NCI-H510A (cell line): ENCODE measurements at places on chromosomes 7 and 10.
A peak's percentile ranks its signal among the peaks of the same experiment; 100 is the strongest.

DNA sequence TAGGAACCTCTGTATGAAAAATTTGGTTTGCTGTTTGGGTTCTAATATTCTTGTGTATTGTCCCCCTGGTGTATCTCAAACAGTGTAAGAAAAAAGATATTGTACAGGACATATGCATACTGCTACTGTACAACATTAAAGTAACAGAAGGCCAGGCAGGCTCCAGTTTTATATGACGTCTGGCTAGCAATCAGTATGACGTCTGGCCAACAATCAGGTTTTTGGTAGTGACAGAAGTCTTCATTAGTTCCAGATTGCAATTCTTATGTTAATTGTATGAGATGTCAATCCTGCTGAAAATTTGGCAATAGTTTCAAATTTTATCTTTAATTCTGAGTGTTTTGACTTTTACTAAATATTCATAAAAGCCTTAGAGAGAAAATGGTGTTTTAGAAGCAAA, 67.9 kb upstream of the KCND2 start:
- no peak for DNase-seq

- no peak for DNase-seq
Observed at GRCh38 chr7:40572810-40573465, 438.1 kb downstream of the SUGCT start.

GRCh38 chr10:104150139-104150538, 28.2 kb downstream of the SFR1 start:
- no peak for DNase-seq

- DNase-seq, result no peak
Observed at GRCh38 chr10:60376221-60377041, 13.2 kb downstream of the ANK3 start.

GRCh38 chr7:127733986-127734385, 82.0 kb downstream of the SND1 start:
- no peak for DNase-seq

GRCh38 chr7:39949971-39950472, at the start of gene CDK13:
CDK13 (plus strand) TSS chr7:39950256; CDS start chr7:39950642, 386 bp downstream.
- peak; percentile 76 for DNase-seq

DNA sequence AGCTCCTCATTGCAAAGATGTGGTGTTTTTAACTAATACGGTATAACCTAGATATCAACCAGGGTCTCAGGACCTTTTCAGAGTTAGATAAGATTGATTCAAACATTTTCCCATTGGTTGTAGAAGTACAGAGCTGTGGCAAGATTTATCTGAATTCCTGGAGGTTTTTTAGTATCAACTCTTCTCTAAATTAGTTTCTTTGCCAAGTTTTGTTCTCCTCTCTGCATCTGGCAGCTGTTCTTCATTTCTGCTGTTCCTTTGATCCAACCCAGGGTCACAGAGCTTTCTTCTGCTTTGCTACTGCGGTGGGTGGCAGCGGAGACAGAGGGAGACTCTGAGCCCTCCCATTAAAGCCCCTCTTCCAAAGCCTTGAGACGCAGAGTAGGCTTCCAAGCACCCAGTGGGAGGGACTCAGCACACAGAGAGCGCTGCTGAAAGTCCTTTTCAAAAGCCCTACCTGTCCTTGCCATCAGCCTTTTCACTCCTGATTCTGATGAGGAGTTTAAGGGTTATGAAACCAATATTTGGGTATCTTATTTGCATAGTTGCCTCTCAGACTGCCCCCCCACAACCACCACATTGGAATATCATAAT, 146.3 kb upstream of the EEPD1 start:
- no peak for DNase-seq

GRCh38 chr10:62587011-62587410, 212.8 kb downstream of the ZNF365 start:
- DNase-seq, result no peak

GRCh38 chr10:44341886-44342285, 43.0 kb downstream of the CXCL12 start:
- DNase-seq, result no peak

DNA sequence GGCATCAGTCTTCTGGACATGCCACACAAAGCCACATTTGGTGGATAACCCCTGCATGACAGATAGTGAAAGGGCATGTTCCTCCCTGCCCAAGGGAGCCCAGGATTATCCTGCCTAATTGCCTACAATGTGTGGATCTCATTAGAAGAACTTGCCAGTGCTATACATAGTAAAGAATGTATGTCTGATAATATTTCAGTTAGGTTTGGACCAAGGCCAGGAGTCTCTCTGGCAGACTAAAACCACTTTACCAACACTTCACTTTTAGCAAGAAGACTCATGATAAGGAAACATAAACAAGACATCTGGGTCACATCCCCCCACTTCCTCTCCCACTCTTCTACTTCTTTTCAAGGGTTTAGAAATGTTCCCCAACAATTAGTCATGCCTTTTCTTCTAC, 196.7 kb downstream of the MTERF1 start:
- DNase-seq, result no peak

- DNase-seq, result no peak
Observed at GRCh38 chr7:39353615-39354376, 212.4 kb upstream of the YAE1 start.

DNA sequence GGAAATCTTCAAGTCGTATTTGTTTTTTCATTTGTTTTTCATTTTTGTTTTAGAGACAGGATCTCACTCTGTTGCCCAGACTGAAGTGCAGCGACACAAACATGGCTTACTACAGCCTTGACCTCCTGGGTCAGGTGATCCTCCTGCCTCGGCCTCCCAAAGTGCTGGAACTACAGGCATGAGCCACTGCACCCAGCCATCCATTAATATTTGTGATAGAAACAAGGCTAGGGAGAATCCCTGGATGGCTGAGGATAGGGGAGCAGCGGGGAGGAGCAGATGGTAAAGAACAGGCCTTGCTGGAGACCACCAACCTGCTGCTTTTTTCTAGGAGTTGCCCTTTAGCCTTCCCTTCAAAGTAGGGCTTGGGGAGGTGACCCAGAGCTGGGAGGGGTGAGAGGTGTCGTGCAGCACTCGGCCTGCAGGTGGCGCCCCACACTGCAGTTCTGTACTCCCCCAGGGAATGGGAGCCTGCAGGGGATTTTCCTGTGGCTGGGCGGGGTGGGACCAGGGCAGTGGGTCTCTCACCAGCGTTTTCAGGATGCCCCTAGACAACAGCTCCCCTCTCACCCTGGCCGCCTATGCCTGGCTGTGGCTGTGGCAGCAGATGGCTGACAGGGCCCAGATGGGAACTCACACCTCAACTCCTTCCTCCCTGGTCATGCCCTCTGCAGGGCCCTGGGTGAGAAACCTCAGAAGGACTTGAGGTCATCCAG, 12.6 kb upstream of the CDH23 start:
- no peak for DNase-seq

DNA sequence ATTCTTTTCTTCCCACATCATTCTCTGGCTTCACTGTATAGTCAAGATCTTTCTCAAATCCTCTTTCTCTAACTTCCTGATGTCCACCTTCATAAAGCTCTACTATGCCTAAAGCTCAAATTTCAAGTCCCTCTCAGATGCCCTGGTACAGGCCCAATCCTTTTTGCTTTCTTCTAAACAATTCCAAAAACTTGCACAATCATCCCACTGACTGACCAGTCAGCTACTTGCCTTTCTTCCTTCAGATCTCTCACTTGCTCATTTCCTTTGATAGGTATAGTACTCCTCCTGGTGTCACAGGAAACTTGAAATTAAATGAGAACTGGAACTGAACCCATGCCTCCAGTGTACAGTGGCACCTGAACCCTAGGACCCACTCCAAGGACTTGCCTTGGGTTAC, 18.2 kb downstream of the SEC31B start:
- DNase-seq, result no peak

GRCh38 chr7:143463556-143463955, 14.1 kb upstream of the TAS2R41 start:
- DNase-seq, result no peak

DNA sequence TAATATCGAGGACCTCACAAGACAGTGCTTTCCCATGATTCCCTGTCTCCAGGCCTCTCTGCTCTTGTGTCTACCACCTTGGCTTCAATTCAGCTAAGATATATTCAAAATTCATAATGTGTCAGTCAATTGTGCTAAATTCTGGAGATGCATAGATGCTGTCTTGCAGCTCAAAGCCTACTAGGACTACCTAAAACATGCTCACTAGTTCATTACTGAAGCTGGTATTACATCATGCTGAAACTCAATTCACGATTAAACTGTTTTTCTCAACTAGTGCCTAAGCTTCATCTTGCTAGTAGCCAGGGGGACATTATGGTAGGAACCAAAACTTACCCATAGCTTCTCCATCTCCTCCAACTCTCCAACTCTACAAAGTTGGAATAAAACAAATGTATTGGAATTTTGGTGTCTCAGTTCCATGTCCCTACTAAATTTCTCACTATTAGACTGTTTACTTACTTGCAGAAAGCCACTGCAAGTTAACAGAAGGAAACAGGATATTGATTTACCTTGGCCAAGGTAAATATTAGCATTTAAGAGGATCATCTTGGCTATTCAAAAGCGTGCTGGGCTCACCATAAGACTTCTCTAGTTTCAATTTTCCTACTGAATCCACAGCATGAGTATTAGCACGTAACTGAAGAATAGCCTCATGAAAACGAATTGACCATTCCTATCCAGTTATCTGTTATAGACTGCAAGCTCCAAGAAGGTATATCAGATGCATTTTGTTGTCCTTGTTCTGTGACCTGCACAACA, 53.6 kb downstream of the CREB3L2 start:
- DNase-seq, result no peak

- no peak for DNase-seq
Observed at GRCh38 chr7:159139202-159139601, 5.5 kb downstream of the VIPR2 start.

- no peak for DNase-seq
Observed at GRCh38 chr7:20964281-20964918, 177.7 kb upstream of the SP8 start.

DNA sequence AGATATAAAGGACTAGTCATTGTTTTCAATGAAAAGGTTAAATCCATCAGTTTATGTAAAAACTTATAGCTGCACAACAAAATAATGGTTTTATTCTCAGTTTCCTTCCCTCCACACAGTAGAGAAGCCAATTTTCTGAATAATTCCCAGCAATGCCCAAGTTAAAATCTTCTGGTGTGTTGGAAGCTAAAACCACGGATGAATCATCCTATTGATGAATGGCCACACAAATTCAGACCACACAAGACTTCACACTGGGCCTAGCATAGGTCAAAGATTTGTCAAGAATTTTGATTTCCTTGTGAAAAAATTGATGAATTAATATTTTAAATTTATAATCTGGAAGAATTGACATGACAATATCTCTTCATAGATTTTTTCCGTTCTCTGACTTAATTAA, 617.6 kb downstream of the INHBA start:
- DNase-seq, result no peak

DNA sequence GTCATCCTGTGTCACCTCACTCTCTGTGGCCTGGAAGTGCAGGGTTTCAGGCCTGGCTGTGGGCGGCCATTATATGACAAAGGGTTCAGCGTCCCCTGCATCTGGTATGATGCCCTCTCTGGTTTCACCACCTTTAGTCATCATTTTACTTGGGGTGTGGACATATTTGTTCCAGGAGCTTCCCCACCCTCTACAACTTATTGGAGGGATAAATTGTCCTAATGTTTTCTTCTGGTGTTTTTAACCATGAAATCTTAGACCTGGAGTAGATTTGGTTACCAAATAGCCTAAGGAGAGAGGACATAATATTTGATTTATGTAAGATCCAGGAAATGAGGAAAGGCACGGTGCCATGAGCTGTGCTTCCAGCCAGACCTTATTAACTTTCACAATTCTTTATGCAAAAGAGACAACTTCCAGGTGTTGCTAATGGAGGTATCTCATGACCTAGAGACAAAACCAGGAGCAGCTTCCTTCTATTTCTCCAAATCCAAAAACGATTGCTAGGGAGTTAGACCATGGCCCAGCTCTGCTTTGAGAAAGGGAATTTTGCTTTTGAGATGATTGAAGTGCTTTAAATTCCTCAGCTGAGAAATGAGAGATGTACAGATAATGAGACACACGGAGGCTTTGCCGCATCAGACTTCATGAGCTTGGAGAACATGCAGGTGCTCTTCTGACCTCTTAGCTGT, 20.9 kb downstream of the WBP1L start:
- DNase-seq, result no peak

DNA sequence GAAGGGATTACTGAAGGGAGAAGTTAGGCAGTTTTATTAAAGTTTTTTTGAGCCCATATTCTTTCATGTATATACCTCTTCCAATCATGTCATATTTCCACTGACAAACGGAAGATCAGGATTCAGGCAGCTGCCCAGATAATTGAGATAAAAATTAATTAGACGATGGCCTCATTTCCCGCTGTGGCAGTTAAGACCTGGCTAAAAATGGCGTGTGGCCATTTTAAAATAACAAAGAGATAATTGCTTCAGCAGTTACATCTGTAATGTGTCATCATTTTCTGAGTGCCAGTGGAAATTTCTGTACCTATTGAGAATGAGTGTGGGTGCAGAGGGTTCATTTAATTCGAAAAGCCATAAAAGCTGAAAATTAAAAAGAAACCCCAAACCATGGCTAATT, 215.1 kb downstream of the STK31 start:
- DNase-seq, result no peak

DNA sequence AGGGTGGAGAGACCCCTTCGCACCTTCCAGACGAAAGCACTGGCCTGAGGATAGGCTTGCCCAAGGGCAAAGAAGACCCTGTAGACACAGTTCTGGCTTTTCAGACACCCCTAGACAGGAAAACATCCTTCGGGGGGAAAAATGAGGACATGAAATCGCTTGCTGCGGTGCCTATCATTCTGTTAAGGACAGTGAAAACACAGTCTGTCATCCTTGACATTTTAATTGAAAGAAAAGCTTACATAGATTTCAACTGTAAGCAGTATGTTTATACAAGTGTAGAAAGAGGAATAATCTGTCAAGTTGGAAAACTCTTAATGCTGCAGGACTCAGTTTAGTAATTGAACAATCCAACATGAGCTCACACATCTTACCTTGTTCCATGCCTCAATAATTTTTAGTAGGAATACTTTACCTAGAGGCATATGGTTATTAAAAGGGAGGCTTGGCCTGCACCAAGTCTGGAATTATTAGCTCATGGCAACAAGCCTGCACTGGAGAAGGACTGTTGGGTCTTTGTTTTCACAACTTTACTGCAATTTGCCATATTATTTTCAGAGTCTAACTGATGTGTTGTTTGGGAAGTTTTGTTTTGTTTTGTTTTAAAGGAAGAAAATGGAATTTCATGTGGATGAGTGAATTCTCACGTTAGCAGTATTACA, 243.5 kb downstream of the TRIL start:
- no peak for DNase-seq

GRCh38 chr10:19944911-19945663, 128.9 kb downstream of the PLXDC2 start:
- no peak for DNase-seq

- no peak for DNase-seq
Observed at GRCh38 chr7:2718296-2718965, 30.4 kb downstream of the AMZ1 start.

DNA sequence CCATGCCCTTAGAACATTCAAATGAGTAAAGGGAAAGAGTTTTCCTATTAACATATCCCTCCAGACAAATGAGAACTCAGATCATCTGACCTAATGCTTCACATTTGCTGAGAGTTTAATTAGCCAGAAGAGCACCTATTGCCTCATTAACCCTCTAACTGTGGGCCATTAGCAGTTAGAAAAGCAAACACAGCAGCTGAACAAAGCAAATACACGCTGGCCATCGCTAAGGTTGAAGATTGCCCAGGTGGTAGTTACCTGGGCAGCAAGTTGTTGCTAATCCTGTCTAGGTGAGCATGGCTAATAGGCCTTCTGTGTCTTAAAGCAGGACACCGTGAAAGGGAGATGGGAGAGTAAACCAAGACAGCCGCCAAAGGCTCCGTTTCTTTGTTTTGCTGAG, 49.9 kb upstream of the UCN3 start:
- DNase-seq, result peak; percentile 52
